ENCODE measurements at places on chromosomes 7 and 10. TPM values are rescaled to one million over a fixed set of nuclear protein-coding genes. Genes with fewer than 3 reads are reported as not detected.

GRCh38 chr10:60236869-60237524, 152.7 kb downstream of the ANK3 start:
- H3K36me3 ChIP-seq, result no peaks in the 10 kb centered on the region
- peak overlapping the region; percentile 10 for H3K4me3 ChIP-seq
- peaks cover 17% of the 10 kb centered on the region for H3K4me1 ChIP-seq
- H3K27me3 ChIP-seq, result no peaks in the 10 kb centered on the region

DNA sequence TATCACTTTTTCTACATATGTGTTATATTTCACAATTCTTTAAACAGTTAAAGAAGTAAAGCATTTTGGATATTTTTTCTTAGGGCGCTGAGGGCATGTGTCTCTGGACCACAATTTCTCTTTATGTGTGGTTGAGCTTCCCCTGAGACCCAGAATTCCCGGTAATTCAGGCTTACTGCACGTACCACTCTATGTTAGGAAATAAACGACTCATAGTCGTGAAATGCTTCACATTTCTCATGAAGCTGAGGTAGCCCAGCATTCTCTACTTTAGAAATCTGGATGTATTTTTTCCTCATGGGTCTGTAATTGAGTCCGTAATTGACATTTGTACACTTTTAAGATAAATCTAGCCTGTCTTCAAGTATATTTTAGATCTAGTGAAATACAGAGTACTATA, 170.6 kb downstream of the FZD1 start:
- peaks cover 4% of the 10 kb centered on the region for H3K27me3 ChIP-seq
- H3K27ac ChIP-seq, result no peak overlapping the region
- no peaks in the 10 kb centered on the region for H3K36me3 ChIP-seq
- no peak overlapping the region for H3K4me3 ChIP-seq

Gene PHYHIPL
- total RNA-seq, result not detected

DNA sequence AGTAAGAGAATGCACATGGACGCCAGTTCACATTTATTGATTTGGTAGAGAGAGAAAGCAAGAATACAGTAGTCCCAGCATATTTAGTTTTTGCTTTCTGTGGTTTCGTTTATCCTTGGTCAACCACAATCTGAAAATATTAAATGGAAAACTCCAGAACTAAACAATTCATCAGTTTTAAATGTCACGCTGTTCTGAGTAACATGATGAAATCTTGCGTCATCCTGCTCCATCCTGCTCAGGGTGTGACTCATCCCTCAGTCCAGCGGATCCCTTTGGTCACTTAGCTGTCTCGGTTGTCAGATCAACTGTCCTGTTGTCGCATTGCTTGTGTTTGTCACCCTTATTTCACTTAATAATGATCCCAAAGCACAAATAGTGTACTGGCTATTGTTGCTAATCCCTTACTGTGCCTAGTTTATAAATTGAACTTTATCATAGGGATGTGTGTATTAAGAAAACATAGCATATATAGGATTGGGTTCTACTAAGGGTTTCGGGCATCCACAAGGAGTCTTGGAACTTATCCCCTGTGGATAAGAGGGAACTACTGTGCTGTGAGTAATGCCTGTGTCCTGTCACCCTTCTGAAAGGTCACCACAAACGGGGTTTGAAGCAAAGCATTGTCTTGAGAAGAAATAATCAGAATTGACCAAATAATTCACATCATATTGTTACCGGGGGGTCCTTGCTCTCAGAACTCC, 73.6 kb downstream of the OTUD1 start:
- no peak overlapping the region for H3K4me3 ChIP-seq
- H3K4me1 ChIP-seq, result peaks cover 8% of the 10 kb centered on the region
- H3K36me3 ChIP-seq, result no peaks in the 10 kb centered on the region
- H3K27ac ChIP-seq, result no peak overlapping the region
- no peak for DNase-seq
- peaks cover 4% of the 10 kb centered on the region for H3K27me3 ChIP-seq

DNA sequence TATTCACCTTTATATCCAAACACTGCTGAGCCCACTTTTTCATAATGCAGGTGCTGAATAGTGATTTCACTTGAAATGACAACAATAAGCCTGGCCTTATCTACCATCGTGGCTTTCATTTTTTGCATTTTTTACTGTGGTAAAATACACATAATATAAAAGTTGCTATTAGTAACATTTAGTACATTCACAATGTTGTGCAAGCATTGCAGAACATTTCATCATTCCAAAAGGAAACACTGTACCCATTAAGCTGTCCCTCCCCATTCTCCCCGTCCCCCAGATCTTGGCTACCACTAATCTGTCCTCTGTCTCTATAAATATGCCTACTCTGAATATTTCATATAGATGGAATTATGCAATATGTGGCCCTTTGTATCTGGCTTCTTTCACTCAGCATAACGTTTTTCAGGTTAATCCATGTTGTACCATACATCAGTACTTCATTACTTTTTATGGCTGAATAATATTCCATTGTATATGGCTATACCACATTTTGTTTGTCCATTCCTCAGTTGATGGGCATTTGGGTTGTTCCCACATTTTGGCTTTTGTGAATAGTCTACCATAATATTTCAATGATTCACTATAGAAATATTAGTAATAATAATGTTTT, 68.5 kb upstream of the ARID5B start:
- H3K36me3 ChIP-seq, result no peaks in the 10 kb centered on the region
- DNase-seq, result no peak
- H3K4me1 ChIP-seq, result peaks cover 22% of the 10 kb centered on the region
- no peak overlapping the region for H3K4me3 ChIP-seq
- peaks cover 2% of the 10 kb centered on the region for H3K27me3 ChIP-seq

DNA sequence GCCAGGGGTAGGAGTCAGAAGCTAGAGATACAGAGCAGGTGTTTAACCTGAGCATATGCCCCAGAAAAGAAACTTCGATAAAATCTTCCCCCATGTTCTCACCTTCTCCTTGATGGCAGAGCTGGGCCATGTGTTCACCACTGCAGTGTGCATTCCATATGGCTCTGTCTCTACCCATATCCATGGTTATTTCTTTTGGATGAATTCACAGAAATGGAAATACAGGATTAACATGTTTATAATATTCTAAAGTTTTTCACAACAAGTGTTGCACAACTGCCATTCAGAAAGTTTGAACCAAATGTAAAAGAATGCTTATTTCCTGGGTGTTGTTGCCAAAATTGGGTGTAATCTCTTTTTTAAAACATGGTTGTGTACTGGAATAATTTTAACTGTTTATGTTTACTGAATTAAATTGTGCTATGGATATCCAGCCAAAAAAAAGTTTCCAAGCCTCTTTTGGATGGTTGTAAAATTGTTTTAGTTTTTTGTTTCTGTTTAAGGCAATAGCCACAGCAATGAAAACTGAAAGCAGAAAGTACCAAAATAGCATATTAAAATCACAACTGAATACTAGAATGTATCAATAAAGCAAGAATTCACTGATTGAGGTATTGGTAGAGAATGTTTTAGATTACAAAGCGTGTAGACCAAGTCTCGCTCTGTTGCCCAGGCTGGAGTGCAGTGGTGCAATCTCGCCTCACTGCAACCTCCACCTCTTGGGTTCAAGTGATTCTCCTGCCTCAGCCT, 19.9 kb upstream of the CCNY start:
- no peaks in the 10 kb centered on the region for H3K27me3 ChIP-seq
- peaks cover 37% of the 10 kb centered on the region for H3K36me3 ChIP-seq
- no peak overlapping the region for H3K4me3 ChIP-seq
- peaks cover 2% of the 10 kb centered on the region for H3K4me1 ChIP-seq
- H3K27ac ChIP-seq, result no peak overlapping the region

Gene TEX47
- total RNA-seq, result not detected

Gene MOGAT3
- total RNA-seq, result not detected

Gene FAM241B
- total RNA-seq, result 12.3 TPM

GRCh38 chr7:87038993-87039690, 20.3 kb downstream of the ELAPOR2 start:
- no peaks in the 10 kb centered on the region for H3K4me1 ChIP-seq
- no peak for DNase-seq
- peak overlapping the region; percentile 65 for H3K4me3 ChIP-seq
- H3K27me3 ChIP-seq, result peaks cover 5% of the 10 kb centered on the region
- peak overlapping the region; percentile 7 for H3K27ac ChIP-seq

GRCh38 chr10:7421526-7421925, 10.7 kb upstream of the SFMBT2 start:
- no peak overlapping the region for H3K4me3 ChIP-seq
- H3K27me3 ChIP-seq, result no peaks in the 10 kb centered on the region
- no peak for DNase-seq
- no peaks in the 10 kb centered on the region for H3K36me3 ChIP-seq

- no peaks in the 10 kb centered on the region for H3K27me3 ChIP-seq
- no peaks in the 10 kb centered on the region for H3K36me3 ChIP-seq
- peak; percentile 33 for DNase-seq
- no peak overlapping the region for H3K4me3 ChIP-seq
- no peak overlapping the region for H3K27ac ChIP-seq
- peaks cover 15% of the 10 kb centered on the region for H3K4me1 ChIP-seq
Observed at GRCh38 chr7:112272921-112273561, 66.5 kb downstream of the ZNF277 start.

GRCh38 chr7:33883671-33883965, 21.7 kb upstream of the BMPER start:
- H3K4me1 ChIP-seq, result no peaks in the 10 kb centered on the region
- H3K4me3 ChIP-seq, result no peak overlapping the region
- H3K27me3 ChIP-seq, result peaks cover 12% of the 10 kb centered on the region
- H3K36me3 ChIP-seq, result no peaks in the 10 kb centered on the region

Gene KCNMA1
- not detected for total RNA-seq

Gene PRLHR
- not detected for total RNA-seq

Gene FGFR2
- not detected for total RNA-seq

- no peak for DNase-seq
- no peaks in the 10 kb centered on the region for H3K27me3 ChIP-seq
- no peaks in the 10 kb centered on the region for H3K4me1 ChIP-seq
- no peak overlapping the region for H3K27ac ChIP-seq
- H3K4me3 ChIP-seq, result no peak overlapping the region
Observed at GRCh38 chr10:129716211-129716681, 247.8 kb downstream of the EBF3 start.

- peak; percentile 13 for DNase-seq
- H3K4me1 ChIP-seq, result peaks cover 26% of the 10 kb centered on the region
- H3K36me3 ChIP-seq, result no peaks in the 10 kb centered on the region
- H3K4me3 ChIP-seq, result no peak overlapping the region
- no peaks in the 10 kb centered on the region for H3K27me3 ChIP-seq
- peak overlapping the region; percentile 37 for H3K27ac ChIP-seq
Observed at GRCh38 chr10:97781618-97782331, 10.0 kb upstream of the SFRP5 start.

Gene INTS1
- 103 TPM for total RNA-seq

DNA sequence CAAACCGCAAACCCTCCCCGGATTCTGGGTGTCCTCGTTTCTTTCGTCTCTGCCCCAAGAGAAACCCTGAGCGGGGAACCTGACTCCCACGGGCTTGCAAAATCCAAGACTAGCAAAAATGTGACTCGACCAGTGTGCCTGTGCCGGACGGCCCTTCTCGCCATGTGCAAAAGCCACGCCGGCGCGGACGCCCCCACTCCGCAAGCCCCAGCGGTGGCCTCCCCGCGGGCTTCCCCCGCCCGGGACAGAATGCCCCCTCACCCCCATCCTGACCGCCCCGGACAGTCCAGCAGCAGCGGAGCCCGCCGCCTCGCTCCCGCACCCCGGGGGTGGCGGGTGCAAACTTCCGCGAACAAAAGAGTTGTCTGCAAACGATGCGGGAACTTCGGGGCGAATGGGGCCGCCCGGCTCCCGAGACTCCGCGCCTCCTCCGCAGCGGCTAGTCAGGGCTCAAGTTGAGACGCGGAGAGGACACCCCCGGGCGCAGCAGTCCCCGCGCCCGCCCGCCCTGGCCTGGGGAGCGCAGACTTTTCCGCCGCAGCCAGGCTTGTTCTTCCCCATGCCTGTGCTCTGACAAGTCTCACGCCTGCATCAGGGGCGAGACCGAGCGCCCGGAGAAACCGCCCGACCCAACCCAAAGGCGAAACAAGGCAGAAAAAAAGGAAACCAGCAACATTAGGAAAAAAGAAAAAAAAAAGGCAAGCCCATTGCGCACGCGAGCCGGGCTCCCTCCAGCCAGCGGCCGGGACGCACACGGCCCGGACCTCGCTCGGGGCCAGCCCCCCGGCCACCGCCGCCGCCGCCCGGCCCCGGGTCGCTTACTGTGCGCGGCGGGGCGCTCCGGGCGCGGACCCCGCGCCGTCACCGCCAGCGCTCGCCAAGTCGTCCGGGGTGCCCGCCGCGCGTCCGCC, 732 bp downstream of the FAM53B start:
- H3K27ac ChIP-seq, result no peak overlapping the region
- H3K27me3 ChIP-seq, result peaks cover 2% of the 10 kb centered on the region
- H3K36me3 ChIP-seq, result peaks cover 1% of the 10 kb centered on the region
- H3K4me1 ChIP-seq, result peaks cover 54% of the 10 kb centered on the region

DNA sequence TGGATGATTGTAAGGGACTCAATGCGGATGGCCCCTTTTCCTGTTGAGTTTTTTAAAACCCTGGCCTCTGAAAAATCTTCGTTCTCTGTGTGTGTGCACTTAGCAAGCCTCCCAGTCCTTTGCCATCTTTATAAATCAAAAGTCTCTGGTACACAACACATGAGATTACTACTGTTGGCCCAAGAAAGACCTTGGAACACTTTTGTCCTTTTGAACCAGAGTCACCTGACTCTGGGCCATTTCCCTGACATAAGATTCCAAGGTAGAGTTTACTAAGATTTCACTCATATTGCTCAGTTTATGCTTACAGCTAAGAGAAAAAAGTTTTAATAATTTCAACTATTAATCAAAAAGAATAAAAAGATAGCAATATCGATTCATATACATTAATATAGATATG, 64.7 kb upstream of the IFRD1 start:
- H3K36me3 ChIP-seq, result no peaks in the 10 kb centered on the region
- no peak overlapping the region for H3K4me3 ChIP-seq
- H3K4me1 ChIP-seq, result peaks cover 3% of the 10 kb centered on the region
- DNase-seq, result no peak
- peaks cover 7% of the 10 kb centered on the region for H3K27me3 ChIP-seq

- H3K27ac ChIP-seq, result no peak overlapping the region
- no peak for DNase-seq
- no peak overlapping the region for H3K4me3 ChIP-seq
- peaks cover 10% of the 10 kb centered on the region for H3K27me3 ChIP-seq
Observed at GRCh38 chr7:28301148-28301641, 111.1 kb upstream of the CREB5 start.

Gene CCL24
- not detected for total RNA-seq

- H3K4me3 ChIP-seq, result no peak overlapping the region
- DNase-seq, result no peak
- H3K27me3 ChIP-seq, result no peaks in the 10 kb centered on the region
Observed at GRCh38 chr7:22487978-22488642, 11.9 kb downstream of the STEAP1B start.

DNA sequence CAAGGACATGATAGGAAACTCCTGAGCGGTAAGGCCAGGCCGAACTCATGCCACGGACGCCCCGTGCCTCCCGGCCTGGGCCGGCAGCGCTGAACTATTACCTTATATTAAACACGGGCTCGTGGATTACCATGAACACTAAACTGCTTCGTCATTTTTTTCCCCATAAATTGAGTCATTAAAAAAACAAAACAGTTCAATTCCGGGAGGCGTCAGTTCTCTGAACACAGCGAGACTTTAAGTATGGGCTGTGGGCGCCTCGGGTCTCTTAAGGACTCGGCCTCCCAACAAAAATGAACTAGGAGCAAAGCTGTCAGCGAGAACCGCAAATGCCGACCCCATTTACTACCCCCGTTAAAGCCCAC, 519 bp downstream of the PITRM1 start:
- H3K36me3 ChIP-seq, result peaks cover 19% of the 10 kb centered on the region
- peak overlapping the region; percentile 85 for H3K4me3 ChIP-seq
- peaks cover 23% of the 10 kb centered on the region for H3K4me1 ChIP-seq
- DNase-seq, result peak; percentile 34
- no peaks in the 10 kb centered on the region for H3K27me3 ChIP-seq
